ENCODE measurements at places on chromosomes 7 and 10.

- H3K27me3 ChIP-seq, result peaks cover 12% of the 10 kb centered on the region
- no peaks in the 10 kb centered on the region for H3K4me1 ChIP-seq
- H3K36me3 ChIP-seq, result no peaks in the 10 kb centered on the region
- no peak for ATAC-seq
Observed at GRCh38 chr10:97050205-97050745, 135.5 kb downstream of the SLIT1 start.

GRCh38 chr7:132959891-132960290, 122.0 kb downstream of the CHCHD3 start:
- no peak overlapping the region for H3K4me3 ChIP-seq
- H3K27me3 ChIP-seq, result no peaks in the 10 kb centered on the region
- H3K4me1 ChIP-seq, result no peaks in the 10 kb centered on the region
- no peak for ATAC-seq
- H3K36me3 ChIP-seq, result no peaks in the 10 kb centered on the region

GRCh38 chr7:150715738-150716137, 675 bp upstream of the GIMAP1 start:
- H3K4me1 ChIP-seq, result peaks cover 4% of the 10 kb centered on the region
- peak overlapping the region; percentile 32 for H3K27ac ChIP-seq
- H3K4me3 ChIP-seq, result peak overlapping the region; percentile 39

GRCh38 chr10:17923728-17924127, 28.0 kb upstream of the SLC39A12 start:
- no peaks in the 10 kb centered on the region for H3K27me3 ChIP-seq
- H3K4me3 ChIP-seq, result no peak overlapping the region
- no peaks in the 10 kb centered on the region for H3K36me3 ChIP-seq
- H3K4me1 ChIP-seq, result peaks cover 7% of the 10 kb centered on the region
- no peak overlapping the region for H3K27ac ChIP-seq
- ATAC-seq, result peak; percentile 65

DNA sequence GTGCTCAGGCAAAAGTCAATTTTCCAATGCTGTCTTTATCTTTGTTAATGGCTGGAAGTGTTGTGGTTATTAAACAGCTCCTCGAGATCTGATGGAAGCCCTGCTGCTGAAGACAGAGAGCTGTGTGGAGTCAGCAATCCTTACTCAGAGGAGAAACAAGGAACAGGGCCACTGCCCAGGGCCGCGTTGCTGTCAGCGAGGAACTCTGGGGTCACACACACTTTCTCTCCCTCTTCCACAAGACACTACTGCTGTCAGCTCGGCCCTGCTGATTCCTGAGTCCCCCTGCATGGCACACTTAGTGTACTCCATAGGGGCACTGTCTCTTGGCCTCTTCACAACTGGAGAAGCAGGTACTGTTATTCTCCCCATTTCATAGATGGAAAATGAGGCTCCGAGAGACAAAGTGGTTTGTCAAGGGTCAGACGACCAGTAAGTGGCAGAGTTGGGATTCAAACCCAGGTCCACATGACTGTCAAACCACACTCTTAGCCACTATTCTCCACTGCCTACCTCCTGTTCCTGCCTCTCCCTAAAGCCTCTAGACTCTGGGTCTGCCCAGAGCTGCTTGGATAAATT, 29.3 kb upstream of the PDCD4 start:
- H3K27ac ChIP-seq, result no peak overlapping the region
- H3K36me3 ChIP-seq, result no peaks in the 10 kb centered on the region
- no peak overlapping the region for H3K4me3 ChIP-seq
- no peak for ATAC-seq
- H3K27me3 ChIP-seq, result no peaks in the 10 kb centered on the region
- peaks cover 5% of the 10 kb centered on the region for H3K4me1 ChIP-seq

- H3K27me3 ChIP-seq, result peaks cover 53% of the 10 kb centered on the region
- no peaks in the 10 kb centered on the region for H3K4me1 ChIP-seq
- H3K27ac ChIP-seq, result no peak overlapping the region
Observed at GRCh38 chr7:1512781-1513656, 8.8 kb upstream of the INTS1 start.

- no peak overlapping the region for H3K4me3 ChIP-seq
- peaks cover 10% of the 10 kb centered on the region for H3K4me1 ChIP-seq
Observed at GRCh38 chr10:113704637-113705343, 25.1 kb downstream of the CASP7 start.

GRCh38 chr7:27079234-27079975, 16.4 kb downstream of the HOXA1 start:
- no peaks in the 10 kb centered on the region for H3K4me1 ChIP-seq
- no peak overlapping the region for H3K27ac ChIP-seq
- no peak overlapping the region for H3K4me3 ChIP-seq
- H3K27me3 ChIP-seq, result no peaks in the 10 kb centered on the region
